Right atrium auricular region (tissue), 2 donors: ENCODE measurements at places on chromosomes 6 and 20. TPM values are rescaled to one million over a fixed set of nuclear protein-coding genes. Genes with fewer than 3 reads are reported as not detected.

The FAM83D gene
- total RNA-seq = 1.1 TPM

The AIF1 gene
- 27.3 TPM for total RNA-seq

The SNX3 gene
- 159 TPM for total RNA-seq

The ANKRD66 gene
- total RNA-seq = not detected

The SLC32A1 gene
- not detected for total RNA-seq

The STK35 gene
- 15.0 TPM for total RNA-seq

The HIVEP2 gene
- 28.6 TPM for total RNA-seq

The DEF6 gene
- total RNA-seq = 1.4 TPM

The HRH3 gene
- total RNA-seq = not detected

The CARMIL1 gene
- 7.9 TPM for total RNA-seq
